ENCODE measurements at places on chromosomes 7 and 10.

GRCh38 chr10:5199398-5199797, 2.8 kb downstream of the AKR1C4 start:
- DNase-seq = no peak

DNA sequence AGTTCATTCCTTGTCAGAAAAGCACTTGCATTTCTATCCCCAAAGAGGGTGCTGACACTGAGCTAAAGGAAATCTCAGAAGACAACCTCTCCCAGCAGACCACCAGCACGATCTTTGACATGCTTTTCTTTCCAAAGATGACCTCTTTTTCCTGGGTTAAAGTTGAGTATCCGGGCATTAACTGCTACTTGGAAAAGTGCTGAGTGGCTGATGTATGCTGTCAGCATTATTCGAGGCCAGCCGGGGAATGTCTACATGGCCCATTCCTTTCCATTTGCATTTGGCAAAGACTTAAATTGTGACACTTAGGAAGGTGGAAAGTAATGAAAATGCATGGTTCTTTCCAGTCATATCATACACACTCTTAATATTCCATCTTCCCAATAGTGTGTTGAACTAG, 90.6 kb upstream of the SKAP2 start:
- DNase-seq = no peak

GRCh38 chr10:130615457-130615856, 479.3 kb downstream of the GLRX3 start:
- no peak for DNase-seq

- no peak for DNase-seq
Observed at GRCh38 chr10:70899096-70899495, 10.7 kb upstream of the PCBD1 start.

DNA sequence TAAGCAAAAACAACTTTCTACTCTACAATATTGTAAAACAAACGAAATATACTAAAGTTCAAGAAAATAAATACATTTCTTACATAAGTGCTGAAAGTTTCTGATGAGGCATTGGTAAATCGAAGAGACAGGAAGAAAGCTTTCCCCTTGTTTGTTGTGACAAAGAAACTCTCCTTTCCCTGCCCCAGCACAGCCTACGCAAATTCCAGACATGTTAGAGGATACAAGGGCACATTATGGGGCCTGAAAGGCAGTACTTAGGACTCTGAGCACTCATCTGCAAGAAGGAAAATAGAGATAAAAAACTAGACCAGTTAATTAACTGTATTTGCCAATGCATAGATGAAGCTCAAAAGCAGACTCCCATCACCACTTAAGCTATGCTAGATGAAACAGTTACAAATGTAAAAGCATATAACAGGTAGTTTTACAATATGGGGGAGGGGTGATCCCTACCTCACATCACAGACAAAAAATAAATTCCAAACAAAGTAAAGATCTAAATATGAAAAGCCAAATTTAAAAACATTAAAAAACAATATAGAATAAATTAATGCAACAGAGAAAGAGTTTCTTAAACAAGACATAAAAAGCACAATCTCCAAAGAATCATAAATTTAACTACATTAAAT, 21.8 kb downstream of the ARHGAP19 start:
- DNase-seq = no peak
